ENCODE measurements at places on chromosomes 11 and 22. TPM values are rescaled to one million over a fixed set of nuclear protein-coding genes. Genes with fewer than 3 reads are reported as not detected.

Gene MPEG1
- polyA plus RNA-seq, result 8.2 TPM

Gene TP53I11
- polyA plus RNA-seq, result 61.5 TPM

Gene TMEM151A
- polyA plus RNA-seq, result 0.12 TPM

DNA sequence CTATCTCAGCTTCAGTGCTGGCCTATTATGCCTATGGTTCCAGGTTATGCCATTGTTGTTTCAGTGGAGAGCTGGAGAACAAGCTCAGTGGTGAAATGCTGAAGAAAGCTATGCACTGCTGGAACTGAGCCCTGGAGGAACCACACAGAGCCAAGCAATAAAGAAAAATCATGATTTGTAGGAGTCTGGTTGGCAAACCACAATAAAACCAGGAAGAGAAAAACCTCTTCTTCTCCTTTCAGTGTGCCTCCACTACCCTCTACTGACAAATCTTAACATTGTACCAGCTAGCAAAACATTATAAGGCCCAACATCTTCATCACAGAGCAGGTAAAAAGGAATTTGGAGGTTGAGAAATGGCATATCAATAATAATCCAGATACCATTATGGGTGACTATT, 5.3 kb downstream of the OR51F2 start:
- no peak for DNase-seq

DNA sequence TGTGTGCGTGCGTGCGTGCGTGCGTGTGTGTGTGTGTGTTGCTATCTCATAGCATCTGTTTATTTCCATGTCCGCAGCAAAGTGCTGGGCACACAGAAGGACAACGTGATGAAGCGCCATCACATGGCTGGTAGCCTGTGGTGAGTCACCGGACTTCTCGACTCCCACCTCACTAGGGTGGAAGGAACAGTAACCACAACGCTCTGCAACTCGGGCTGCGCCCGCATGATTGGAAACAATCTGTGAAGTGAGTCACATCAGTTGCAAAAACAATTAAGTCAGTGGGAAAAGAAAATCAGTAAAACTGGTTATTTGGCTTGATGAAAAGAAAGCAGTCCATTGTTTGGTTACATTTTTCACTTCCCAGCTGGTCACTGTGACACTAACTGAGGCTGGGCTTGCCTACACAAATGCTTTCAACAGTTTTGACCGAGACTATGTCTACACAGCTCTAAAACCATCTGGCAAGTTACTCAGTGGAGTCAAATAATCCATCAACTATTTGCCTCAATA, 437.3 kb upstream of the CADM1 start:
- no peak for DNase-seq

GRCh38 chr11:60781981-60782316, 3.2 kb upstream of the MS4A10 start:
- DNase-seq, result no peak

- no peak for DNase-seq
Observed at GRCh38 chr11:81744336-81745116, 989.1 kb downstream of the FAM181B start.

- no peak for DNase-seq
Observed at GRCh38 chr22:46008291-46008690, 31.3 kb upstream of the WNT7B start.

DNA sequence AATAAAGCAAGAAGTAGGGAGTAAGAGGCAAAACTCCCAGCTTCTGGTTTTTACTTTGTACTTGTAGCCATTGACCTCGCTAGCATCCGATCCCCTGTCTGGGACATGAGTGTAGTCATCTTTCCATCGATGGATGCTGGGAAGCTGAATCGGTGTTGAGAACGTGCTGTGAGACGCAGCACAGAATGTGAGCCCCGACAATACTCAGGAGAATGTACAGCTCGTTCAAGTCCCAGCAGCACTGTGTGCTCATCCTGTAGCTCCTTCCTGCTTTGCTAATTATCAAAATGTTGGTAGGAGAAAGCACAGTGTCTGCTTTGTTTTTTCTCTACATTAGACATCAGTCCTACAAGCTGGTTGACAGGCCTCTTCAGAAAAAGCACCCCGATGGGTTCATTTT, 56.6 kb downstream of the JAM3 start:
- no peak for DNase-seq

DNA sequence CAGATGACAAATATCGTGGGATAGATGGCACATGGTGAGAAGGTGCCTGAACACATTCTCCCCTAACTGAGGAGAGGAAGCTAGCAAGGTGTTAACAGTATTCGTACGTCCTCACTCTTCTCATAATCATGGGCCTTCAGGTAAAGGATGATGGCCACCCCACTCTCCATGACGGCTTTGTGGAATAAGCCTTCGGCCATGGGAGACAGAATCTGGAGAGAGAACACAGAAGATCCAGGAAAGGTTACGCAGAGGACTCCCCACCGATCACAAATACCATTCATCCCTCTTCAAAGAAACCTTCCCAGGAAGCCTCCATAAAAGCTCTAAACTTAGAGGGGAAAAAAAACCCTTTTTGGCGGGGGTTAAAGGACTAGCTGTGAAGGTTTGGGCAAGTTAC, 189.9 kb downstream of the BCR start:
- DNase-seq, result no peak

- no peak for DNase-seq
Observed at GRCh38 chr11:134657631-134658030, 245.6 kb upstream of the B3GAT1 start.

- no peak for DNase-seq
Observed at GRCh38 chr22:50489363-50490243, 2.9 kb downstream of the MIOX start.

DNA sequence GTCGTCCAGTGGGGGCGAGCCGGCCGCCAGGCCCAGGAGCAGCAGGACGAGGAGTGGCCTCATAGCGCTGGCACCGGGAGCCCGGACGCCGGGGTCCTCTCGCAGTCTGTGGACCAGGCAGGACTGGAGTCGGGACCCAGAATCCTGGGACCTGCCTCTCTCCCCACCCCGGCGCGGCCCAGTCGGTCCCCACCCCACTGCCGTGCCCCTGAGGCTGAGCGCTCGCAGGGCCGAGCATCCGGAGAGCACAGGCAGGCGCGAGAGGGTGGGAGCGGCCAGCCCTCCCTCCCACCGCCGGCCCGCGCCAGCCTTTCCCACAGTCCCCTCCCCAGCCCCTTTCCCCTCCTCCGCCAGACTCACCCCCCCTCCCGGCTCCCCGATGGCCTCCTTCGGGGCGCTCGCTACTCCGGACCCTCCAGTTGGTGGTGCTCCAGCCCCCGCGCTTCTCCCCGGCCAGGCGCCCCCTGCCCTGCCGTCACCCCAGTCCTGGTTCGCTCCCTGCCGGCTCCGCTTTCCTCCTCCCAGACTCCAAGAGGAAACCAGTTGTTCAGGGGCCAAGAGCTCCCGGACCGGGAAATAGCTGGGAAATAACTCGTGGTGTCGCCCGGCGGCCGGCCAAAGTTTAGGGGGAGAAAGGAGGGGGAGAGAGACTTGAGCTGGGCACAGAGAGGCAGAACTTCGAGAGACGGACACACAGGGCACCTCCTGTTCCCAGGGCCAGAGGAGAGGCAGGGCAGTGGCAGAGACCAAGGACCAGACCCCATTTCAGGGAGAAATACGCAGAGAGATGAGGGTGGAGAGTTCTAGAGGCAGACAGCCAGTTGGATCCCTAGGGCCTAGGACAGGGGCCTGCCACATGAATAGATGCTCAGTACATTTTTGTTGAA, at the start of gene C1QTNF5:
TSS of gene C1QTNF5 (minus strand) at position 549 of the 887 bp plus-strand sequence. CDS start at position 63, 486 bp downstream.
- no peak for DNase-seq

GRCh38 chr11:3989921-3990290, 104.7 kb upstream of the RRM1 start:
- no peak for DNase-seq

- no peak for DNase-seq
Observed at GRCh38 chr22:43624144-43624998, 187.7 kb downstream of the EFCAB6 start.

- DNase-seq, result no peak
Observed at GRCh38 chr22:20904008-20904979, 12.9 kb upstream of the CRKL start.

GRCh38 chr11:2182692-2183474, 11.3 kb upstream of the TH start:
- no peak for DNase-seq

- no peak for DNase-seq
Observed at GRCh38 chr11:95536047-95536690, 253.4 kb downstream of the FAM76B start.

DNA sequence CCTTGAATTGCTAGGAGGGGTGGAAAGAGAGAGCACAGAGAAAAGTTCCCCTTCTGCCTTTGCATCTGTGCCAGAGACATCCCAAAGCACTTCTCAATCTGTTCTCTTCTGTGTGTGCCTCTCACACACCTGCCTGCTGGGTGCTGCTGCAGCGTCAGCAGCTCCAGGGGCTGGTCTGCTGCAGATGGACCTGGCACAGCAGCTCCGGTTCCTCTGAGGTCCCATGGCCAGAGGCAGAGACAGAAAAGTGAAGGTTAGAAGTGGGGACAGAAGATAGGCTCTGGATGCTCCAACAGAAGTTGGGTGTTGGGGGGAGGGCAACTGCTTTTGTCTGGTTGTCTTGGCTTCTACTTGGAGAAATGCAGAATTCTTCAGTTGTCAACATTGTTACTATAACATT, 48.9 kb upstream of the KIRREL3 start:
- DNase-seq, result no peak

Data from left renal cortex interstitium (tissue), 4 donors.